ENCODE measurements at places on chromosomes 13 and 19.

DNA sequence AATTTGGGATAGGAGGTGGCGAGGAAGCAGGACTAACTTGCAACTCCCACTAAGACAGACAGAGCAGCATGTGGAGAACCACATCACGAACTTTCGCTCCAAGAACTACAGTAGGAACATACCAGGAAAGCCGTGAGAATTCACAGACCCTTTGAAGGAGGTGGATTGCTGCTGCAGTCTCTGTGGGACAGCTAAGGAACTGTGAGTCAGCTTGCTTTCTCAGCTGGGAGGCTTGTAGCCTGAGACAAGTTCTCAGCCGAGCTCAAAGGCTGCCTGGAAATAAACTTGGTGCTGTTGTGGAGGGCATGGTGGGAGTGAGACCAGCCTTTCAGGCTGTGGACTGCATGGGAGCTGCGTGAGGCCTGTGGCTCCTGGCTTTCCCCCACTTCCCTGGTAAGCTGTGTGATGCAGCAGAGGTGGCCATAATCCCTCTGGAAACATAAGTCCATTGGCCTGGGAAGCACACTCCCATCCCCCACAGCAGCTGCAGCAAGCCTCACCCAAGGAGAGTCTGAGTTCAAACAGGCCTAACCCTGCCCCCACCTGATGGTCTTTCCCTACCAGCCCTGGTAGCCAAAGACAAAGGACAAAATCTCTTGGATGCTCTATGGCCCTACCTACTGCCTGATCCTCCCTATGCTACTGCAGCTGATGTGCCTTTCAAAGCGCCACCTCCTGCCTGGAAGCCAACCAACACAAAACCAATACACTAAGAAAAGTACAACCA lies 441.1 kb upstream of the HTR2A start:
- no peak for DNase-seq

- no peak for DNase-seq
These were observed 13.9 kb downstream of the TFDP1 start for GRCh38 chr13:113598481-113598880.

- DNase-seq, result no peak
These were observed 117.2 kb downstream of the ATP11A start for GRCh38 chr13:112806739-112807652.

DNA sequence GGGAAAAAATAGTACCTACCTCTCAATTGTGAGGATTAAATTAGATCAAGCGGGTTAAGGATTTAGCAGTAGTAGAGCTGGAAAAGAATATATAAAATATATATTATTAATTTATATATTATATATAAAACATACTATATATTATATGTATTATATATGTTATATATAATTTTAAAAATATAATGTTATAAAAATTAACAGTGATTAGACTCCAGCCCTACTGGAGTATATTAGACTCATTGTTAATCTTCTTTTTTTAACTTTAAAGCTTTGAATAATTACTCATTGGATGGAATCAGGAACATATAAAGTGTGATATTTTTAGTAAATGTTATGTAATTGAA lies 380 bp upstream of the MRPL54 start:
- no peak for DNase-seq

DNA sequence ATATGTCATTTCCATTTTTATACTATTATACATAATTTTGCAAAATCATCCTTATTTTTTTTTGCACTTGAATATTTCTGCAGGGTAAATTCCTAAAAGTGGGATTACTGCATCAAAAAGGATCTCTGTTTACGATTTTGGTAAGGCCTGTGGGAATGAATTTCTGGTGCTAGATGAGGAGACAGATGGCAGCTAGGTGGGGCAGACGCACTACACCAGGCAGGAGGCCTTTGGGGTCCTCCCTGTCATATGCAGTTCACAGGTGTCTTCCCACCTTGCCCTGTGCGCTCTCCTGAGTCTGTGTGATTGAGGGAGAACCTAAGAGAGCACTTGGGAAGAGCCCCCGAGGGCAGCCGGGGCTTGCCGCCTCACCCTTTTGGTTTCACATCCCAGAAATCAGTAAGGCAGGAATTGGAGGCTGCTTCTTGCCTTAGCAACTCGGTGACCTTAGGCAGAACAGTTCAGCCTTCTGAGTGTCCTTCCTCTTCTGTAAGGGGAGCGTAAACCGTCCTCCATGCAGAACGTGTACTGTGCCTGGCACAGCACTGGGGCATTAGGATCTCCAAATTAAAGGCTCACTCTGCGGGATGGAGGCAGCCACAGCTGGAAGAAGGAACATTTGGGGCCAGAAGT lies 13.4 kb upstream of the GJB2 start:
- DNase-seq, result no peak

GRCh38 chr19:7500811-7501450 lies 12.1 kb upstream of the PEX11G start:
- peak; percentile 63 for DNase-seq

- no peak for DNase-seq
These were observed 19.2 kb downstream of the PARP4 start for GRCh38 chr13:24493356-24493755.

DNA sequence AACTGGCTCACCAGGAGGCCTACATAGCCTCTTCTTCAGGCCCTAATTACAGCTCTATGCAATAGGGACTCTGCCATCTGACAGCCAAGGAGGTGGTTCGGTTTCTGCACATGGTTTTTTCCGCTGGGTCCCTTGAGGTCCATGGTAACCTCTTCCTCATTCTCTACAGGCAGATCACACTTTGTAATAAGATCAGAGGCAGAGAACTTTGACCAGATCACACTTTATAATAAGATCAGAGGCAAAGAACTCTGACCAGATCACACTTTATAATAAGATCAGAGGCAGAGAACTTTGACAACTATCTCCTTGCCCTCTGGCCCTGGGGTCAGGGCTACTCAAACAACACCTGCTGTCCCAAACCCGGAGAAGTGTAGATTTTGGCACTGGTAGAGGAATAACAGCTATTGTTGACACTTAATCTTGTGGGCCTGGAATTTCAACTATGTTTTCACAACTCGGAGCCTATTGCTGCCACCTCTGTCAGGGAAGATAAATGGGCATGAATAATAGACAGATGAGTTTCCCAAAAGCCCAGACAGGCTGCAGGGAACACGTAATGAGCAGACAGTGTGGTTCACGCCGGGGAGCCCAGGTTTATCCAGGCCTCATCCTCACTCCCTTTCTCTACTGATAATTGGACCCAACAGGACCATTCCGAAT lies 246.1 kb downstream of the UQCRFS1 start:
- no peak for DNase-seq

GRCh38 chr13:42594481-42595252 lies 20.7 kb downstream of the TNFSF11 start:
- peak; percentile 79 for DNase-seq

DNA sequence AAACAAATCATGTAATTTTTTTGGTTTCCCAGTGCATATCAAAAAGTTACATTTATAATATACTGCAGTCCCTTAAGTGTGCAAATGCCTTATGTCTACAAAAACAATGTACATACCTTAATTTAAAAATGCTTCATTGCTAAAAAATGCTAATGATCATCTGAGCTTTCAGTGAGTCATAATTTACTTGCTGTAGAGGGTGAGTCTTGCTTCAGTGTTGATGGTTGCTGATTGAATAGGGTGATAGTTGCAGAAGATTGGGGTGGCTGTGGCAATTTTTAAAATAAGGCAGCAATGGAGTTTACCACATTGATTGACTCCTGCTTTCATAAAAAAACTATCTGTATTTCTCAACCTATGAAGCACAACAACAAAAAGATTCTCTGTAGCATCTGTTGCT lies 613.9 kb downstream of the TBC1D4 start:
- DNase-seq, result no peak

- DNase-seq, result no peak
These were observed 20.5 kb upstream of the SHKBP1 start for GRCh38 chr19:40555978-40556689.

DNA sequence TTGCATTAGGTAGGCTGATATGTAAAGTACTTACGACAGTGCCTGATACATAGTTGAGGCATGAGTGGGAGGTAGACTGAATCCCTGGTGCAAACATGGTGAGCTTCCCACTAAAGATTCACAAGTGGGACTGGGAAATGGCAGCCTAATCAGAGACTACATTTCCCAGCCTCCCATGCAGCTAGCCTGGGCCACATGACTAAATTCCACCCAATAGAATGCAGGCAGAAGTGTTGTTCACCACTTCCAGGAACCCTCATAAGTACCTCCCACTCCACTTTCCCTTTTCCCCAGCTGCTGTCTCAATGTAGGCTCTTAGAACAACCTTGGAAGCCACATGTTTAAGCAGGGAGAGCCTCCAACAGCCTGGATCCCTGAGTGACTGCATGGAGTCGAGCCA lies 104.9 kb downstream of the CACNA1A start:
- peak; percentile 16 for DNase-seq

- no peak for DNase-seq
These were observed 246.6 kb upstream of the MAB21L1 start for GRCh38 chr13:35723053-35723461.

DNA sequence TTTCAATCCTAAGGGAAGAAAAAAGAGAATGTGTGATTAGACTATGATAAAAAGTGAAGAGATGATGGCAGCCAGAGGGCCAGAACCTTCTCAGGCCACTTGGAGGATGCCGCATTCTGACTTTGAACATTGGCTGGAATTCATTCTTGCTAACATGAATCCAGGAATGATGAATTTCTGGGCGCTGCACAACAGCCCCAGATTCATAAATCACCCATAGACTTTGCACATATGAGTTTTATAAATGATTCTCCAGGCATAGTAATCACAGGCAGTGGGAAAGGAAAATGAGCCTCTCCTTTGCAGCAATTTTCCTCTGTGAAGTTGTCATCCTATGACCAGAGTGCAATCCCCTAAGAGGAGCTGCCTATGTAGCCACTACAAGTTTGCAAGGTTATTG lies 555.4 kb downstream of the KCTD12 start:
- no peak for DNase-seq

GRCh38 chr13:109725297-109725696 lies 61.1 kb downstream of the IRS2 start:
- DNase-seq, result no peak

GRCh38 chr19:47778954-47779351 lies 450 bp downstream of the SELENOW start:
- DNase-seq, result no peak

GRCh38 chr19:29812881-29813275 lies 1.1 kb downstream of the CCNE1 start:
- no peak for DNase-seq

DNA sequence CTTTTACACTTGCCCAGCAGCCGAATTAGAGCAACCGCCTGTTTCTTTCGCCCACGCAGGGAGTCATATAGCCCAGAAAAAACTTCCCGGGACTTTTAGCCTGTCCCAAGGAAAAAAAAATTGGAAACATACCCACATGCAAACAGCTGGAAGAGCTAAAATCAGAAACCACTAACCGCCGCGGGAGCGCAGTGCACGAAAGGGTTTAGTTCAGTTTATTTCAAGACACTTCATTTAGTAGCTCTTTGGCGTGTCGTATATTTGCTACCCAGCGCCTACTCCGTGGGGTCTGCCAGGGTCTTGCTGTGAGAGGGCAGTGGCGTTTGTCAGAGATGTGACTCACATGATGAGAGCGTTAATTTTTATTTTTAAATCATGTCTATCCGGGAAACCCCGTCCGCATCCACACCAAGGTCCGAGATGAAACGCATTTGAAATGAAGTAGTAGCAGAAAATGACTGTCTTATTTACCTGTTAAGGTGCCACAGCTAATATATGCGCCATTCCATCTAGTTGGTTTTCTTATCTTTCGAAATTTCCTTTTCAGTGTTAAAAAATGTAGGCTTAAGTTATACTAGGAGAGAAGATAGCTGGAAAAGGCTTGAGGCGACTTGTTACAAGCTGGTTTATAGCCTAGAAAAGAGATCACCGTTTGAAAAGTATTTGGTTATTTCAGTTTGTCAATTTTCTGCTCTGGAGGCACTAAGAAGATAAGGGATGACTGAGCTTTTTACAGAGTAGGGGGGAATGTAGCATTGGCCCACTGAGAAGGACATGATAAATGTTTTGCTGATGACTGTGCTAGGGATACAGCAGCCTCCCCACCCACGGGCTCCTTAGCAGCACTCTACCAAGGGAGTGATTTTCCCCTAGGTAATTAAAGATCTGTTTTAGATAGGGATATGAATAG lies 1.7 kb downstream of the KLF5 start:
- DNase-seq, result peak; percentile 68

- DNase-seq, result no peak
These were observed 8.7 kb upstream of the SBNO2 start for GRCh38 chr19:1182727-1183126.

- no peak for DNase-seq
These were observed 9.5 kb downstream of the SNRNP70 start for GRCh38 chr19:49094505-49095482.

- DNase-seq, result no peak
These were observed 129.4 kb downstream of the AKAP11 start for GRCh38 chr13:42401376-42401775.

Measured in AG08396 (cell line).